ENCODE measurements at places on chromosomes 3 and 15.

DNA sequence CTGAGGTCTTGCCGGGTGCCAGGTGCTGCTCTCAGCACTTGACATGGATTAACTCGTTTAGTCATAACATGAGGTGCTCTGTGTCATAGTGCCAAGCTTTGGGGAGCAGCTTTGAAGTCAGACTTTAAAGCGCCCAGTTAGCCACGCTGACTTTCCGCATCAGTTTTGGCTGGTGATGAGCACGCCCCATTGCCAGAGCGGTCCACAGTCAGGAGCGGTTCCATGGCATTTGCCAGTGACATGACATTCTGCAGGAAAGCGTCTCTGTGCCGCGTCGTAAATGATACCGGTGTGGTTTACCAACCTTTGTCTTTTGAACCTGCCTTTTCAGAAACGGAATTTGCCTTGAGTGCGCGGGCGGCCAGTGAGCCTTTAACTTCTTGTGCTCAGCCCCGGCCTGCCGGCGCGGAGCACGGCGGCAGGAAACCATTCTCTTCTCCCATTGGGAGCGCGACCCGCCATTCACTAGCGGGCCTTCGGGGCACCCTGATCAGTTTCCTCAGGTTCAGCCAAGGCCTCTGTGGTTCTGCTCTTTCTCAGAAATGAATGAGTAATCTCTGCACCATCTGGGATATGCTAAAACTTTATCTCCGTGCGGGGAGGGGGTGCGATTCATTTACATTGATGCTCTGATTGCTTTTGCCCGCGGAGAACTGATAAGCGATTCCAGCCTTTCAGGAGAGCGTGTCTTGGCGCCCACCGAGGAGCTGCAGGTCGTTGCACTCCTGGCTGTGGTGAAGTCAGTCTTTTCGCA, 1.7 kb upstream of the SLC2A2 start:
- DNase-seq: no peak

GRCh38 chr15:50304836-50305235, 39.3 kb upstream of the HDC start:
- DNase-seq: no peak

DNA sequence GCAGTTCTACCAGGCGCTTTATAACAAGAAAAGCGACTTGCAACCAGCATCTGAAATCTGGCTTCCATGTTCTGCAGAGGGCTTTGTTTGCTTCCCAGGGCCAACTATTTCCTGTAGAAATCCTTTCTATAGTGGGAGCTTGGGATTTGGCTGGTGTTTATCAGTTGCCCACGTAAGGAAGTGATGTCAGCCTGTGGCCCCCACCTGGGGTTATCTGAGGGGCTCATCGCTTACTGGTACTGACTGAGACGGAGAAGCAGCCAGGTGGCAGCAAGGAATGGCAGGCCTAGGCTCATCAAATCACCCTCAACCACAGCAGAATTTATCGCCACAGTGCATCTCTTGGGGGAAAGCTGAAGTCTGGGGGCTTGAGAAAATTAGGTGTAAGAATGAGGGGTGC, 14.6 kb upstream of the CCR9 start:
- DNase-seq: no peak

DNA sequence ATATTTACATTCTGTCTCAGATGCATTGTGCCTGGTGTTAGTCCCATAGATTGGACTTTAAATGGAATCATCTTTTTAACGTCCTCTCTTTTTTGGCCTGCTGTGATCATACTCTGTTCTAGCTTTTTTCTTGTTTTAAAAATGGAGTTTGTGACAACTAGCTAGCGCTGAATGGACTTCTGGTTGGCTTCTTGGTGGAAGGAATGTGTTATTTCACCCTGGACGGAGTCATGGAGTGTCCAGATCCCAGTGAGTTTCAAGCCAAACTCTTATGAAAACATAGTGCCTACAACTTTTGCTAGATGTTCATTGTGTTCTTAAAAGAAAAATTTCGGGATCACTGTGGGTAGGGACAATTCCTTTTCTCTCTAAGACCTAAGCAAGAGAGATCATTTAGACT, 192.6 kb downstream of the TCF12 start:
- no peak for DNase-seq

DNA sequence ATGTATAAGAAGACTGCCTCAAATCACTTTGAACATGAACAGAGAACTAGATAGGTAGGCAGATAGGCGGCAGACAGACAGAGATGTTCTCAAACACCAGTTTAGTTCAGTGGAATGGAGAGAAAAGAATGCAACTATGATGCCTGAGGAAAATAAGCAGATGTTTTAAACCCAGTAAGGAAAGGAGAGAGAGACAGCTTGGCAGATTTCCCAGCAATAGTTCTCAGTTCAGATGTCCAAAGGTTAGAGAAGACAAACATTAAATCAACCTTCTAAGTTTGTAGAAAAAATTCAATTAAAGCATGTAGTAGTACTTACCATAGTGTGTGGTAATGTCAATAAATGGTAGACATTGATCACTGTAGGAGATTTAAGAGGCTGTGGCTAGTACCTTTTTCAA, 209.6 kb upstream of the PFN2 start:
- DNase-seq: no peak

GRCh38 chr3:58206406-58207011, 4.3 kb downstream of the DNASE1L3 start:
- DNase-seq: peak; percentile 32

- no peak for DNase-seq
These were observed 7.1 kb downstream of the TJP1 start for GRCh38 chr15:29815000-29815710.

DNA sequence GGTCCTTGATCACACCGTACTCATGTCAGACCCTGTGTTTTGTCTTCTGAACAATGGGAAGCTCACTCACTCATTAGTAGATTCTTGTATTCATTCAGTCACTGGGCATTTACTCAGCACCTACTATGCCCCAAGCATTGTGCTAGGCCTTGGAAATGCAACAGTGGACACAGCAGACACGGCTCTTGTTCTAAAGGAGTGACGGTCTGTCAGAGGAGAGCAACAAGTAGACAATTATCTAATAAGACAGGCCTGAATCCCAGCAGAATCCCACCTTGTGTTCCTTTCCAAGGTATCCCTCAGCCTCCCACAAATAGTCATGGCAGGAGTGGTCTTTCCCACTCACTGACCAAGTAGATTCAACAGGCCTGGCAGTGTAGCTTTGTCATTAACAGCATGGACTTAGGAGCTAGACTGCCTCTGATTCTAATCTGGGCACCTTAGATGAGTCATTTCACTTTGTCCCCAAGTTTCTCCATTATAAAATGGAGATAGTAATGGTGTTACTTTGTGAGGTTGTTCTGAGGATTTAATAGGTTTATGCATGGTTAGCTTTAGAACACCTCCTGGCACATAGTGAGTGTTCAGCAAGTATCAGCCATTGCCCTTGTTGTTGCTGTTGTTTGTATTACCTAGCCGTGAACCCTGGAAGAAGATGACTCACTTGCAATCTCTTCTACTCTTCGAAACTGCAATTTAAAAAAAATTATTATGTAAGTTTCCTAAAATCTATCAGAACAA, 69.1 kb downstream of the SSUH2 start:
- no peak for DNase-seq

DNA sequence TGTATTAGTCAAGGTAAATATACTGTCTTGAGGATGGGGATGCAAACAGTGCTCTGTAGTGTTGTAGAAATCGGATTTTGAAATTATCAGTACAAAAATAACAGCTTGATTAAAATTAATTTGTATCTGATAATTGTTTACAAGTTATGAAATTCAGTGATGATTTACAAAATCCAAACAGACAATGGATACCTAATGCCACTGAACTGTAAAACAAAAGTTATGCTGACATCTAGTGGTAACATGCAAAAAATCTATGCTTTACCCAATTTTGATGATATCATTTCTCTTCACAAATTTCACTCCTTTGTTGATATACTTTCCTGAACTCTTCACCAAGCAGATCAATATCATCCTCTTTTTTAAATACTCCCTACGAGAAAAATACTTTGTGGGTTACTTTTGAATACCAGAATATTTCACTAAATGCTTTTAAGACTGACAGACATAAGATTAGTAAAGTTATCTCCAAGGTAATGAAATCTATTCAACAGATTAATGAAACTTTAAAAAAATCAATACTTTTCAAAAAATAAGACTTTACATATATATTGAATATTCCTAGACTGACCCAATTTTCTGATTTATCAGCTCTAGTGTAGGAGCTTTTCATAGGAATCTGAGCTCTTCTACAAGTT, 36.0 kb downstream of the MNS1 start:
- no peak for DNase-seq

- no peak for DNase-seq
These were observed 9.2 kb downstream of the NDUFB5 start for GRCh38 chr3:179613807-179614206.

DNA sequence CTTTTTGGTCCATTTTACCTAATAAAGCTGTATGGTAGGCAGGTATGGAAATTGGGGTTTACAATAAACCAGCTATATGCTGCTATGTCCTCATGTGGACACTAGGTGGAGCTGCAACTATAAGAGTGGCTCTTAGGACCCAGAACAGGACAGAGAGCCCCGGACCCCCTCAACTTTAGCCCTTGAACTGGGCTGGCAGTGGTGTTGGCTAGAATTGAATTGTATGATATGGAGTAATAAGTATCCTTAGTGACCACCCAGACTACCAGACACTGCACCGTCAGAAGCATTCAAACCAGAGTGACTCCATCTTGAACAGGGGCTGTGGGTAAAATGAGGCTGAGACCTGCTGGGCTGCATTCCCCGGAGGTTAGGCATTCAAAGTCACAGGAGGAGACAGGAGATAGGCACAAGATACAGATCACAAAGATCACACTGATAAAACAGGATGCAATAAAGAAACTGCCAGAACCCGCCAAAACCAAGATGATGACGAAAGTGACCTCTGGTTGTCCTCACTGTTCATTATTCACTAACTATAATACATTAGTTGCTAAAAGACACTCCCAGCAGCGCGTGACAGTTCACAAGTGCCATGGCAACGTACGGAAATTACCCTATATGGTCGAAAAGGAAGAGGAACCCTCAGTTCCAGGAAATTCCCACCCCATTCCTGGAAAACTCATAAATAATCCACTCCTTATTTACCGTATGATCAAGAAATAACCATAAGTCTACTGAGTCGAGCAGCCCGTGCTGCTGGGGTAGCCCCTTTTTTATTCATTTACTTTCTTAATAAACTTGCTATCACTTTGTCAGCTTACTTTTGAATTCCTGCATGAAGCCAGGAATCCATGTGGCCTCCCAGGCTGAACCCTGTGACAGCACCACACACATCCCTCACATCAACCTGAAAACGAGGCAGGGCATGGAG, 68.7 kb upstream of the BLM start:
- DNase-seq: no peak

- no peak for DNase-seq
These were observed 3.3 kb upstream of the NDN start for GRCh38 chr15:23690450-23690852.

DNA sequence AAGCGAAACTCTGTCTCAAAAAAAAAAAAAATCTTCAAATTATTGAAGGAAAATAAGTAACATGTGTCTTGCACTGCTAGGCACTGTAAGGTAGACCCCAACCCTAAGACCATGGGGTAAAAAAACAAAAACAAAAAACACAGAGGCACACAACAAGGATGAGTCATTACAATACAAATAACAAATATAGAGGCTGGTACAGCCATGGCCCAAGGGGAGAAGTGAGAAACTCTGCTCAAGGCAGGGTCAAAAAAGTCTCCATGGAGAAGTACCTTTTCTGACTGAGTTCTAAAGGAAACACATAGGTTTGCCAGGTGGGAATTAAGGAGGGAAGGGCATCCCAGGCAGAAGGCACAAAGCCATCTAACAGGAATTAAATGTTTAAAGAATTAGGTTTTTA, 54.5 kb downstream of the TOP2B start:
- DNase-seq: no peak

DNA sequence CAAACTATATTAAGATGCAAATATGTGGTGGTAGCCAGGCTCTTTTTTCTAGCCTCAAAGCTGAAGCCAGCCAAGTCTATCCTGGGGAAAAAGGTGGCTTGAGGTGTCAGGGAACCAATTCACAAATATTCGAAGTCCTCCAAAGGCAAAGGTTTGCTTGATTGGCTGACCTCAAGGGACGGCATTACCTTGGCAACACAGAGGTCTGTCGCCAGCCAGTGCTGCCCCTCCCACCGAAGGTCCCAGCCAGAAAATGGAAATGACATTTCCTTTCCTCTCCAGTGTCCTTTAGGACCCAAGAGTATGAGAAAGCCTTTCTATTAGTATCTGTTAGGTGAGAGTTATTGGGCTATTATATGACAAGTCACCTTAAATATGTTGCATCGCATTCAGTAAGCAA, 96.0 kb upstream of the LIMD1 start:
- DNase-seq: no peak

- no peak for DNase-seq
These were observed 52.3 kb upstream of the UTS2B start for GRCh38 chr3:191382661-191383060.

DNA sequence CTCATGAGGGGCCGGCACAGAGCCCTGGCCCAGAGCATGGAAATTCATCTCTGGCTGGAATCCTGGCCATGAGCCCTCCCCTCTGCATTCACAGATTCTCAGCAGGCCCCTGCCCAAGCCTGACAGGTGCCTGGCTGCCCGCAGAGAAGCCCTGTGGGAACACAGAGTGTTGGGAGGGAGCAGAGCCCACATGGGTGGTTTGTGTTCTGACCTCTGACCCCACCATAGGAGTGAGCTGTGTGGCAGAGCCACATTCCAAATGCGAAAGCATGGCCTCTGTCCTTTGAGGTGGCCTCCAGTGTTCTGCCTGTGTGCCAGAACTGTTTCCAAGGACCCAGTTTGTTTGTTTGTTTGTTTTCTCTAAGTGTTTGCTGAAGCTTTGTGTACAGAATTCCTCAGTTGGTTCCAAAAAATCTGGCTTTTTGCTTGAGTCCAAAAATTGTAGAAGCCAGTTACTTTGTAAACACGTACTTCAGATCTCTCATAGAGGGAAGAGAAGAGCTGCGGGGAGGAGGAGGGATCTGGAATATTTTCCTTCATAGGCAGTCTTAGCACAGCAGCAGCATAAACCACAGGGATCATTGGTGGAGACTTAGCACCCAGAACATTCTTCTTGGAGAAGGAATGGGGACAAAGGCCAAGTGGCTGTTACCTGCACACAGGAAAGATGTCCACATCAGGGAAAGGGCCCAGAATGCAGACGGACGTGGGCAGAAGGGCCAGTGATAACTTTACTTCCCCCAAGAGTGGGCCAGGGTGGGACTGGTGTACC, 36.0 kb downstream of the GRAMD2A start:
- no peak for DNase-seq

- DNase-seq: no peak
These were observed 121.5 kb upstream of the SATB1 start for GRCh38 chr3:18546632-18547031.

GRCh38 chr3:19485267-19485666, 337.0 kb downstream of the KCNH8 start:
- DNase-seq: no peak

DNA sequence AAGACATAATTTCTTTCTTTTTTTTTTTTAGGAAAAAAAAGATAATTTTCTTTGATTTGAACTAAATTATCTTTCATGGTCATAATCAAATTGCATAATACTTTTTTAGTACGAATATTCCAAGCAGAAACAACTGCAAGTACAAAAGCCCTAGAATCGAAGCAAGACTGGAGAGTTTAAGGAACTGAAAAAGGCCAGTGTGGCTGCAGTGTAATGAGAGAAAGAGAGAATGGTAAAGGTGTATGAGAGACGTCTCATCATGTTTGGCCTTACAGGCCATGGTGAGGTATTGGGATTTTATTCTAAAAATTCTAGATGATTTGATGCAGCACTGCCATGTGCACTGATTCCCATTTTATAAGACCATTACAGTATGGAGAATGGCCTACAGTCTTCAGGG, 180.9 kb downstream of the SUCNR1 start:
- DNase-seq: no peak

GRCh38 chr15:66777054-66777453, 75.0 kb downstream of the SMAD6 start:
- peak; percentile 51 for DNase-seq
